ENCODE measurements at places on chromosomes 2 and 18.

GRCh38 chr2:96507957-96508520 is 2.9 kb upstream of the NEURL3 start:
- no peak for DNase-seq

- no peak for DNase-seq
Measured at GRCh38 chr2:175030380-175031271, 25.4 kb upstream of the CHN1 start.

DNA sequence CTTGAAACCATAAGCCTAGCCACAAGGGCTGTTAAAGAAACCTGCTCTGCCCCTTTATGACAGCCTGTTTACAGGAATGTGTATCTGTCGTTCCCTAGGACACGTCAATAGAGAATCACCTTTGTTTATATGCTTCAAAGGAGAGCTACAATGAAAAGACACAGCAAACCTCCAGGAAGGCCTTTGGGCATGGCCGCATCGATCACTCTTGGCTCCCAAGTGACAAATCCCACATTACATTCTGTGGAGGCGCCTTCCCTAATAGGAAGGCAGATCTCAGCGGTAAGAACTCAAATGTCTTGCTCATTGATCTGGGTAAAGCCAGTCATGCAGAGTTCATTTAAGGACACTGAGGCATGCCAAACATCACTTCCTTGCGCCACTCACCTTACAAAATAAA is 26.5 kb downstream of the KIAA2012 start:
- no peak for DNase-seq

DNA sequence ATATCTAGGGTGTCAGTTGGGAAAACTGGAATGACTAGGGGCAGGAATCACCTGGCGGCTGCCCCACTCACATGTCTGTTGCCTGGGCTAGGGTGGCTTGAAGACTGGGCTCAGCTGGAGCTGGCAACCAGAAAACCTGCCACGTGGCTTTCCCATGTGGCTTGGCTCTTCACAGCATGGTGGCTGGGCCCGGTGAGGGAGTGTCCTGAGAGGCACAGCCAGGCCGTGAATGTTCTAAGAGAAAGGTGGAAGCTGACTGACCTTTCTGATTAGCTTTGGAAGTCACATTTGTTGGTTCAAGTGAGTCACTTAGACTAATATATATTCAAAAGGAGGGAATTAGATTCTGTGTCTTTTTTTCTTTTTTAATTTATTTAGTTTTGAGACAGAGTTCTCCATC is 22.7 kb downstream of the SP5 start:
- DNase-seq: no peak

- DNase-seq: no peak
Measured at GRCh38 chr2:170582313-170582712, 132.8 kb upstream of the SP5 start.

GRCh38 chr18:74146756-74147155 is 878 bp downstream of the FBXO15 start:
- DNase-seq: peak; percentile 73

DNA sequence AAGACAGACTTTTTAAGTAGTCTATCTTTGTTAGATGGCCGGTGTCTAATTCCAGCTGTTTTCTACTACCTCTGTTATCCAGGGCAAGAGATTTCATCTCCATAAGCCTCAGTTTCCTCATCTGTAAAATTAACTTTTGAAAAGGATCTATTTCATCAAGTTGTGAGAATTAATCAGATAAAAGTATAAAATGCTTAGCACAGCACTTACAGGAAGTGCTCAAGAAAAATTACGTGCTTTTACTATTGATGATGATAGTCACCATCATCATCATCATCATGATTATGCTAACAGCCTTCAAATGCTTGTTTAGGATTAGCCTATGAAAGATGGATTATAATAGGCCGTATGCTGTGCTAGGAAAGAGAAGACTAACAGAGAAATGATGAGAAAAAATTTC is 76.2 kb downstream of the CYRIA start:
- DNase-seq: no peak

GRCh38 chr2:142220239-142220638 is 89.4 kb upstream of the LRP1B start:
- no peak for DNase-seq

DNA sequence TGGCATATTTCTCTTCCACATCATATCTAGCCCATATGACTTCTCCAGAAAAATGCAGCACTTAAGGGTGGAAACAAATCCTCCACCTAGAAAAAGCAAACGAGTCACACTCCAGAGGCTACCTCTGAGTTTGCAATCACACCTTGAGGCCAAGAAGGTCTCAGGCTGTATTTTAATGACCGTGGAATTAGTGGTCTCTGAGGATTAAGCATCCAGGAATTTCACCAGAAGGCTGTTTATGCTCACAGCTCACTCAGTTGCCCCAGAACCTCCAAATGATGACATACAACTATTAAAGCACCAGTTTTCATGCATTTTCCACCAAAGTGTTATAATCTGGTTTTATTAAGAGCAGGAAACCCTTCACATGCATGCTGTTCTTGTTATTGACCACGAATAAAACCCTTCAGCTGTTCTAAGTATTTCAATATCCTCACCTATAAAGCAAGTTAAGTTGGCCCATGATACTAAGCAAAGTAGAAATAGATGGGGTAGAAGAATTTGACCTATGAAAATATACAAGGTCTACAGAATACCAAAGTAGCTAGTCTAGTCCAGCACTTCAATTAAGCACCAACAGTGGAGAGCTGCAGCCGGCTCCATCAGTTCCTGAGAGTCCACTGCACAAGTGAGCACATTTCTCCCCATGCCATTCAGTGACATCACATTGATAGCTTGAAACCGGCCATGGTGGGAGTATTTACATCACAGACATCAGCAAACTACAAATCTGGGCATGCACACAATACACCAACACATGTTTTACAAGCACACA is 39.5 kb upstream of the SLC14A1 start:
- no peak for DNase-seq

DNA sequence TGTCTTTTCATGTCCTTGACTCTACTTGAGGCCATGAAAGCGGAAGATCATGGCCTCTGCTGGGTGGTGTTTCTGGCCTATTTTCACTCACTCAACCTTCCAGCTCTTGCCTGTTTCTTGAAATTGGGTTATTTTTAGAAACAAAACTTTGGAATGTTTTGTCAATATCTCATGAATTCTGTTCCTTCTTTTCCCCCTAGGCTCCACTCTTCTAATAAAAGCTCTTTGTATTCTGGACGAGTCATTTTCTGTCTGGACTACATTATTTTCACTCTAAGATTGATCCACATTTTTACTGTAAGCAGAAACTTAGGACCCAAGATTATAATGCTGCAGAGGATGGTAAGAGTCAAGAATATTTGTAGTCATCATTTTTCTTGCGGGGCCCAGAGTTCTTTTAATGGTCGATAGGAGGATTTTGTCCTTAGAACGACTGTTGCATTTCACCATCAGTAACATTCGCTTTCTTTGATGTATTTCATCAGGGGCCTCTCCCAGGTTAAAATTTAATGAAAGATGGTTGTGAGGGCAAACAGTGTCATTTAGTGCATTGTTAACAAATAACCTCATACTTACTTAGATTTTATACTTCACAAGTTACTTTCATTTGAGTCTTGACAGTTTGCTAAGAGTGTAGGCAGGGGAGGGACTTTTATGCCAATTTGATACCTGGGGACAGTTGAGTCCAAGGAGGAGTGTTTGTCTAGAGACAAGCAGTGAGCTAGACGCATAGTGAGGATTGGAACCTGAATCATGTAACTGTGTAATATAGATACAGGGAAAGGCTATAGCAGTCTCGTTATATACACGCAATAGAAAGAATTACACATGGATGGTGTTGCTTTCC is 64.6 kb downstream of the TRPM8 start:
- DNase-seq: no peak

- no peak for DNase-seq
Measured at GRCh38 chr2:65431421-65432226, 775 bp downstream of the SPRED2 start.

- no peak for DNase-seq
Measured at GRCh38 chr2:26945991-26946750, 24.3 kb upstream of the MAPRE3 start.

- DNase-seq: no peak
Measured at GRCh38 chr2:116200086-116200485, 1614.4 kb upstream of the DDX18 start.

- DNase-seq: no peak
Measured at GRCh38 chr2:237886685-237887481, 27.5 kb downstream of the RAMP1 start.

GRCh38 chr2:109614715-109615636 is 812 bp downstream of the SOWAHC start:
- DNase-seq: no peak

DNA sequence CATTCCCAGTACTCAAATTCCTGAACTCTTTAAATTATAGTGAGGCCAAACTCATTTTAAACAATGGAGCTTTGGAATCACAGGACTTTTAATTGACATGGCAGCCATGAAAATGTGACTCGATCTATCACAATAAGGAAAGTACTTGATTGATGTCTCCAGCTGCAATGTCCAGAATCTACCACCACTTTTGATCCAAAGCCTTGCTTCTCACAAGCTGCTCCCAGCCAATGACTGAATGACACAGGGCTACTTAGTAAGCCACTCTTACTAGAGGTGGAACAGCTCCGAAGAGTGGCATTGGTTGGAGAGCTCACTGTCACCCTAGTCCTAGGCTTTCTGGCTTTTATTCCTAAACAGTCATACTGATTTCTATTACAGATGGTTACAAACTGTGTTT is 270.1 kb downstream of the IRS1 start:
- DNase-seq: no peak

DNA sequence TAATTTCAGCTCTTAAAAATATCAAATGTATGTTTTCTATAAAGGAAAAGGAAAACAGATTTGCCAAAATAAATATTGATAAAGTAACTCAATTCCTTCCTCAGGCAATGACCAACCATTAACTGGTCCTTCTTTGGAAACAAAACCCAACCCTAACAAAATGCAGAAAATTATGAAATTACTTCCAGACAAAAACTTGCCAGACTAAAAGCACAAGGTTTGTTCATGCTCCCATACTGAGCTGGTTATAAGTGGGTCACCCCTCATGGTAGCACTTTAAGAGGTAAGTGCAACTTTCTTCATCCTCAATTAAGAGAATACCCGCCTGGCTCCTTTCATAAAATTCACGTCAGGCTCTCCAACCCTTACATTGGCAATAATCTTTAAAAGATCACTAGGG is 31.1 kb upstream of the TTC32 start:
- DNase-seq: no peak

GRCh38 chr2:98333922-98334321 is 12.3 kb upstream of the CNGA3 start:
- DNase-seq: no peak

DNA sequence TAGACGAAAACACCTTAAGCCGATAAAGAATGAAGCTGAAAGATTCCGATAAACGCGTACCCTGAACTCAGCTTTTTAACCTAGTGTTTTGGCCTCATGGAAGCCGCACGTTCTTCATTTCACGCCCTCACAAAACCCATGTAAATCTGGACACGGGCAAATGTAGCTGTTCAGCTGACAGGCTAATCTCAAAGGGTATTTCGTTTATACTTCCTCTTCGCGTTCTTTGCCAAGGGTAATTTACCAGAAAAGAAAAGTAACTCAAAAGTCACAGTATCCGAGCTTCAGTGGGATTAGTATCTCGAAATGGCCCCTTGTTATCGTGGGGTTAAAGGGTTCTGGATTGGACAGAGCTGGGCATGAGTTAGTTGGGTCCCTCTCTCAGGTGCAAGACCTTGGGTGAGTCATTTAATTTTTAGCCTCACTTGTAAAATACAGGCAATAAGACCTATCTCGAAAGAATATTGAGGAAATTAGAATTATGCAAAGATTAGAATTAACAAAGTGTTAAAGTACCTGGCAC is 22.0 kb upstream of the STPG4 start:
- peak; percentile 66 for DNase-seq

GRCh38 chr2:170368370-170368769 is 190.4 kb downstream of the MYO3B start:
- DNase-seq: no peak

- DNase-seq: no peak
Measured at GRCh38 chr18:77165503-77166188, 33.1 kb upstream of the MBP start.

GRCh38 chr2:143530758-143531157 is 401.5 kb downstream of the ARHGAP15 start:
- no peak for DNase-seq

DNA sequence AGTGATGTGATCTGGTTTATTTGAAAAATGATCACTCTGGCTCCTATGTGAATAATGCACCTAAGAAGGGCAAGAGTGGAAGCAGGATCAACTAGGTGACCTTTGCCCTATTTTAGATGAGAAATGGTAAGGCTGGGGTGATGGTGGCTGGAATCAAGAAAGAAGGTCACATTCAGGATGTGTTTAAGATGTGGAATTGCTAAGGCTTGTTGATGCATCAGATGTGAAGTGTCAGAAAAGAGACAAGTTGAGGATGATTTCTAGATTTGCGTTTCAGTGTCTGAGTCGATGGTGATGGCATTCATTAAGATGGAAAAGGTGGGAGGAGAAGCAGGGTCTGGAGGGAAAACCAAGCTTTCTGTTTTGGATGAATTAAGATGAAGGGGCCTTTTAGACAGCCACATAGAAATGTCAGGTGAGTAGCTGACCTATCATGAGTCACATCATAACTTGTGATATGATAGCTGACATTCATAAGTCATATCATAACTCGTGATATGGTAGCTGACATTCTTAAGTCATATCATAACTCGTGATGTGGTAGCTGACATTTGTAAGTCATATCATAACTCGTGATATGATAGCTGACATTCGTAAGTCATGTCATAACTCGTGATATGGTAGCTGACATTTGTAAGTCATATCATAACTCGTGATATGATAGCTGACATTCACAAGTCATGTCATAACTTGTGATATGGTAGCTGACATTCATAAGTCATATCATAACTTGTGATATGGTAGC is 101.2 kb upstream of the SEC11C start:
- no peak for DNase-seq

GRCh38 chr2:55099878-55100820 is 49.9 kb upstream of the RTN4 start:
- DNase-seq: no peak

GRCh38 chr18:27901424-27902226 is 275.3 kb downstream of the CDH2 start:
- peak; percentile 43 for DNase-seq

DNA sequence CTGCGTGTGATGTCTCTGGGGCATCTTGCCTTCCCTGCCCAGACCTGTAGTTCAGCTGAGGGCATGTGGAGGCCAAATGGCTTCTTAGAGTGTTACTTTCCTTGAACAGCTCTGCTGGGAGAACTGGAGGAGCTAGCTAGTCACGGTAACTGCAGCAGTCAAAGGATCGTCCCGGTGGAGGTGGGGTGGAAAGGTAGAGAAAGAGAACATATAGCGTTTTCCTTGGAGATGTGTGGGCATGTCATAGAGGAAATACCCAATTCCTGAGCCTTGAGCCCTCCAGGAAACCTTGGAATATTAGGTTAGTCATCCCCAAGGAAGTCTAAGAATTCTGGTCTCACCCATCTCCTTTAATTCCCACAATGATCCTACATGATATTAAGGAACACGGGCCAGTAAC is 33.5 kb upstream of the IL37 start:
- DNase-seq: no peak

Data from retinal pigment epithelial cell (primary cell).